SJSA1 (cell line): ENCODE measurements at places on chromosomes 13 and 19. TPM values are rescaled to one million over a fixed set of nuclear protein-coding genes. Genes with fewer than 3 reads are reported as not detected.

The GMIP gene
- 2.9 and 4.3 TPM in 2 replicates for total RNA-seq

The ZNF112 gene
- 4.7 and 7.1 TPM in 2 replicates for total RNA-seq

The TNNT1 gene
- 0.34 and 3.4 TPM in 2 replicates for total RNA-seq

The CD22 gene
- 0.03 and 0.21 TPM in 2 replicates for total RNA-seq

The CFD gene
- total RNA-seq = 3.3 and 12.5 TPM in 2 replicates

The GNG14 gene
- not detected in 2 replicates for total RNA-seq

The LENG9 gene
- 4.0 and 5.4 TPM in 2 replicates for total RNA-seq

The ZGLP1 gene
- 1.2 TPM in 1 of 2 replicates, not detected in the other for total RNA-seq

The GZMM gene
- total RNA-seq = not detected in 2 replicates

The CTXN1 gene
- not detected in 2 replicates for total RNA-seq

The RAB4B gene
- 21.4 and 28.5 TPM in 2 replicates for total RNA-seq

The HCN2 gene
- 2.2 and 4.3 TPM in 2 replicates for total RNA-seq

The OLFM2 gene
- 0.11 TPM in 1 of 2 replicates, not detected in the other for total RNA-seq

The SIGLEC10 gene
- total RNA-seq = not detected in 2 replicates

The NALCN gene
- 0.22 and 1.2 TPM in 2 replicates for total RNA-seq

The SHISA7 gene
- total RNA-seq = not detected in 2 replicates

The ELAVL3 gene
- total RNA-seq = 1.3 TPM in 1 of 2 replicates, not detected in the other

The NUFIP1 gene
- 3.8 and 7.1 TPM in 2 replicates for total RNA-seq

The PSG5 gene
- total RNA-seq = 0.82 TPM in 1 of 2 replicates, not detected in the other

The LYPD5 gene
- total RNA-seq = 0.24 TPM in 1 of 2 replicates, not detected in the other

The LIM2 gene
- not detected in 2 replicates for total RNA-seq

The CEACAM3 gene
- not detected in 2 replicates for total RNA-seq
